ENCODE measurements at places on chromosomes 13 and 19. TPM values are rescaled to one million over a fixed set of nuclear protein-coding genes. Genes with fewer than 3 reads are reported as not detected.

GRCh38 chr19:55400281-55401087 is 7.1 kb downstream of the UBE2S start:
- H3K27me3 ChIP-seq = no peaks in the 10 kb centered on the region
- H3K4me1 ChIP-seq = peaks cover 11% of the 10 kb centered on the region
- H3K4me3 ChIP-seq = no peak overlapping the region
- DNase-seq = no peak

Gene DNAAF3
- total RNA-seq = 5.6 TPM

- H3K4me3 ChIP-seq = no peak overlapping the region
- H3K36me3 ChIP-seq = no peaks in the 10 kb centered on the region
- H3K27me3 ChIP-seq = no peaks in the 10 kb centered on the region
- no peak overlapping the region for H3K27ac ChIP-seq
- no peaks in the 10 kb centered on the region for H3K4me1 ChIP-seq
- DNase-seq = no peak
Observed at GRCh38 chr19:51441410-51442390, 16.6 kb downstream of the SIGLEC8 start.

DNA sequence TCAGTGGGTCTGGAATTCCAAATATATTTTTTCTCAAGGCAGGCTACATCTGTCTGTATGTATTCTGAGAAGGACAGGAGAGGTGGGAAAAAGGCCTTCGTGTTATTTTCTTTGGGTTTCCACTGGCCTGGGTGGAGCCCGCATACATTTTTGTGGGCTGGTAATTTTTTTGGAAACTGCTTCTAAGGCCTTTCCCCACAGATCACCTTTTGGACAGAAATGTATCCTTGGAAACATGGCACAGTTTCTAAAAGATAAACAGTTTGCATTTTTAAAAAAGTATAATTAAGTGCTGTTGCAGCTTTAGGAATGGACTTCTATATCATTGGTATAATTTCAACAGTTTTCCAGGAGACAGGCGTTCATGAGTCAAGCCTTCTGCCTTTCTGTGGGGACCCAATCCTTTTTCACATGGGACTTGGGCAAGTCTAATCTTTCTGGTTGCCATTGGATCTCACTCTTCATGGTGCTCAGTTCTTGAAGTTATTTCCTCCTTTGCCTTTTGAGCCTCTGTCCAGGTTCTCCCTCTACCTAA is 8.9 kb downstream of the RFX2 start:
- H3K4me1 ChIP-seq = no peaks in the 10 kb centered on the region
- no peak overlapping the region for H3K27ac ChIP-seq
- no peak for DNase-seq
- no peaks in the 10 kb centered on the region for H3K36me3 ChIP-seq
